Activated CD8-positive, alpha-beta memory T cell treated with anti-CD3 and anti-CD28 coated beads, Interleukin-2, amount 10 ng/mL, durations not matched to agents 7 days and 5 days (primary cell): ENCODE measurements at places on chromosomes 4 and X.

- no peak for DNase-seq
These were observed 320.3 kb downstream of the STK32B start for GRCh38 chr4:5371415-5372190.

- no peak for DNase-seq
These were observed 71.5 kb downstream of the ARFIP1 start for GRCh38 chr4:152851226-152851625.

- no peak for DNase-seq
These were observed 183.5 kb upstream of the GALNTL6 start for GRCh38 chr4:171629737-171630136.

GRCh38 chr4:24743927-24744326, 51.4 kb upstream of the SOD3 start:
- no peak for DNase-seq

- DNase-seq: no peak
These were observed 252.4 kb upstream of the RPS6KA3 start for GRCh38 chrX:20519146-20519545.
